ENCODE measurements at places on chromosomes 2 and 18. TPM values are rescaled to one million over a fixed set of nuclear protein-coding genes. Genes with fewer than 3 reads are reported as not detected.

The SLC9A2 gene
- total RNA-seq = 14.4 TPM

The CGREF1 gene
- total RNA-seq = 4.4 TPM

The NCOA1 gene
- total RNA-seq = 34.7 TPM

The LYG2 gene
- total RNA-seq = not detected

The SERPINB13 gene
- not detected for total RNA-seq

The GNAL gene
- total RNA-seq = 24.5 TPM

The CXCR1 gene
- total RNA-seq = not detected

The EFEMP1 gene
- total RNA-seq = not detected

All from Caco-2 (cell line).